ENCODE measurements at places on chromosomes 1 and 21.

- DNase-seq, result no peak
These were observed 6.8 kb downstream of the RGS5 start for GRCh38 chr1:163195728-163196448.

DNA sequence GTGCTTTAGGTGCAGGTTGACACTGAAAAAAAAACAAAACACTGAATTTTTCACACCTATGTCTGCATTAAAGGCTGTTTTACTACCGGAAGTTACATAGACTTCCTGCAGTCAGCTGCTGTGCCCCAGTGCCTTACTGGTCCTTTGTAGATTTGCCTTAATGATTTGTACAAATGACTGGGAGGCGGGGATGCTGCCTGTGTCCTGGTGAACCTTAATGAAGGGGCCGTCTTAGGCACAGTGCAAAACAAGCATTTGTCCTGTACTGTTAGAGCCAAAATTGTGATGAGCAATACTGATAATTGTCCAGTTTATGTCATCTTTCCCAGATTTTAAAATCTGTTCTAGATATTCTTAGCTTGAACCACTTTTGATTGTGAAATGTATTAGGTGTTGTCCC is 90.9 kb upstream of the PGD start:
- DNase-seq, result no peak

- DNase-seq, result no peak
These were observed 9.6 kb downstream of the DAP3 start for GRCh38 chr1:155698382-155699038.

DNA sequence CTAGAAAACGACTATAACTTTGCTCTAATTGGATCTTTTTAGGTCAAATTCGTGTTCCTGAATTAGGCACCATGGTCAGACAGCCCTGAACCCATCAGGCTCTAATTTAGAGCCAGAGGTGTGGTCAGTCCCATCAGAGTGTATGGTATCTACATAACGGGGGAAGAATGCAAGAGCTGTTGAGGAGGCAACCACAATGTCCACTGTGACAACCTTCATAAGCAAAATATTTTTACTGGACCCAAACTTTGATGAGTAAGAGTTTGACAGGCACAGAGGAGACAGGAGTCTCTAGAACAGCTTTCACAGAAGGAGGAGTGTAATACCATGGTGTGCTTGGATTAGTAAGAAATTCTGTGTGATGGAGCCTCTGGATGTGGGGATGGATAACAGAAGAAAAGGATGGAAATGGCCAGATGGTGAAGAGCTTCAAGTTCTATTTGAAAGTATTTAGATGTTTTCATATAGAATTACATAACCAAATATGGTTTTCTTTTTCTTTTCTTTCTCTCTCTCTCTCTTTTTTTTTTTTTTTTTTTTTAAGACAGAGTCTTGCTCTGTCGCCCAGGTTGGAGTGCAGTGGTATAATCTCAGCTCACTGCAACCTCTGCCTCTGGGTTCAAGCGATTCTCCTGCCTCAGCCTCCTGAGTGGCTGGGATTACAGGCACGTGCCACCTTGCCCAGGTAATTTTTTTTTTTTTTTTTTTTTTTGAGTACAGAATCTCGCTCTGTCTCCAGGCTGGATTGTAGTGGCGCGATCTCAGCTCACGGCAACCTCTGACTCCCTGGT is 24.9 kb downstream of the UBE2U start:
- no peak for DNase-seq

DNA sequence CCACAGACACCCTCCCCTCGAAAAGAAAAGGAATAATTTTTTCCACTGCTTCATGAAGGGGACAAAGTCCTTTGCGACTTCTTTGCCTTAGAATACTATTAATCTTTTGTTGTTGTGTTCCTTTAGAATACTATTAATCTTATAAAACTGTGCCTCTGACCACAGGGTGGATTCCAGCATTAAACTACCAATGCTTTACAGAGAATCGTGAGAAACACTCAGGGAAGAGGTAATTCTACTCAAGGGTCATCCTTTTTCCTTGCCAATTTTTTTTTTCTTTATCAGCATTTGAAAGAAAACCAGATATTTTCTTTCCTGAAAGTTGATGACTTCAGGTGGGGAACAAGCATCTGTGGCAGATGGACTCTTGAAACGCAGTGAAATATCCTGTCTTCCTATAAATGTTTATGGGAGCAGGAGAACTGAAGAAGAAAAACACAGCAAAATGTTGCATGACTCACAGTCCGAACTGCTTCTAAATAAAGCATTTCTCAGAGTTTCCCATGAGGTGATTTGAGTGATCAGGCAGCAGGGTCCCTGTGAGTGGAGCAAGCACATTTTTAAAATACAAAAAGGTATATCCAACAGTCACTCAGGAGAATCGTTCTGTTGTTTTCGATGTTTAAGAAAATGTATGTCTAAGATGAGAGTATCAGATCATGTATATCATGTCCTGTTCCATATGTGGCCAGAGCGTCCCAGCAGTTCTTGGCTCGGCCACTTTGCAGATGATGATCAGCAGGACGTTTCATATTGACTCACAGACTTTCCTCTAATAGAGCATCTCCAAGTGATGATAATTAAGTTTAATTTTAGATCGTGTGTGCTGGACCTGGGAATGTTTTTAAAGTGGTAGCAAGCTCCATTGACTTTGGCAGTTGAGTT is 154.2 kb upstream of the RUNX1 start:
- DNase-seq, result no peak

- no peak for DNase-seq
These were observed 9.2 kb downstream of the GPR157 start for GRCh38 chr1:9119745-9120144.

- no peak for DNase-seq
These were observed 110.4 kb downstream of the NFIA start for GRCh38 chr1:61192663-61193330.

DNA sequence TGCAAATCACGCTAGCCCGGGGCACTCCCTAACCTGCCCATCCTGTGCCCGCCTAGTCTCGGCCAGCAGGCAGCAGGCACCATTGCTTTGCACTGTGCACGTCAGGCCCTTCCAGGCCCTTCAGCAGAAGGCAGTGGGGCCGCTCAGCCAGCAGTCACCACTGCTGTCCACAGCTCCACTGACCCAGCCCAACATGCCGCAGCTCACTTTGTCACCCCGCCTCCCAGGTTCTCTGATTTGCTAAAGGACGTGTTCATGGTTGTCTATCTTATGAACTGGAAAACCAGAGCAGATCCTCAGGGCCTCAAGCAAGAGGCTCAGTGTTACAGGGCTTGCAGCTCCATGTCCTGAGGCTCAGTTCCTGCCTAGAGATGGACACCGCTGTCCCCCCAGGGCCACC is 14.2 kb upstream of the SPOCD1 start:
- no peak for DNase-seq

- no peak for DNase-seq
These were observed 45.3 kb upstream of the SLC5A9 start for GRCh38 chr1:48177257-48177656.

DNA sequence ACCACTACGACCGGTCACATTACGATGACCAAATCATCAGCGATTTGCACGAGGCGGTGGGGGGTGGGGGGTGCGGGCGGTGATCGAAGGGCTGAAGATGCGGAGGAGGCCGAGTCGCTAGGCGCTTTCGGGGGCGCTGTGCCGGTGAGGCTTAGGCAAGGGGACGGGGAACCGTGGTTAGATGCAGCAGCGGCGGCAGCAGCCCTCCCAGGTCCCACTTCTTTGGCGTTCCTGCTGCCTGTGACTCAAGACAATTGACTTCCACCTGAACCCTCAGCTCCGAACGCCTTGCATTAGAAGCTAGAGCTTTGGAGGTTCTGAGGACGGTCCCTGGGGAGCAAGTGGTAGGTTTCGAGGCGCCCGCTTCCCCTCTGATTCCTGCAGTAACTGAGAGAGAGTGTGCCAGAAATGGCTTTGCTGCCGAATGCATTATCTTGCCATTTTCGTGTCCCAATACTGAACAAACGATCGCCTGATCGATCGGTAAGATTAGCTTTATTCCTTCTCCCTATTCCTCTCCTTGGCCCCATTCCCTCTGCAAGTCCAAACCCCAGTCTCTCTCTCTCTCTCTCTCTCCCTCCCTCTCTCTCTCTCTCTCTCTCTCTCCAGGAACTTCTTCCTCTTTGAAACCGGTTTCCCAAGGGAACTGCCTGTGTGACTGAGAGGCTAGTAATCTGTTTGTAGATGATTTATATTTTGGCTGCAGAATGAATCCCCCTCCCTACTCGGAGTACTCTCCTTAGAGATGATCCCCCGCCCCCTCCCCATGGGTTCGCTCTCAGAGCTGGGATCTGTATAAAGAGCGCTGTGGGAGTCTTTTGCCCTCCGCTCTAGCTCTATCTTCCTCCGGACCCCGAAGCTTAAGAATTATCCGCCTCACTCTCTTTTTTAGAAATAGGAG is 735 bp upstream of the BRINP3 start:
- no peak for DNase-seq

DNA sequence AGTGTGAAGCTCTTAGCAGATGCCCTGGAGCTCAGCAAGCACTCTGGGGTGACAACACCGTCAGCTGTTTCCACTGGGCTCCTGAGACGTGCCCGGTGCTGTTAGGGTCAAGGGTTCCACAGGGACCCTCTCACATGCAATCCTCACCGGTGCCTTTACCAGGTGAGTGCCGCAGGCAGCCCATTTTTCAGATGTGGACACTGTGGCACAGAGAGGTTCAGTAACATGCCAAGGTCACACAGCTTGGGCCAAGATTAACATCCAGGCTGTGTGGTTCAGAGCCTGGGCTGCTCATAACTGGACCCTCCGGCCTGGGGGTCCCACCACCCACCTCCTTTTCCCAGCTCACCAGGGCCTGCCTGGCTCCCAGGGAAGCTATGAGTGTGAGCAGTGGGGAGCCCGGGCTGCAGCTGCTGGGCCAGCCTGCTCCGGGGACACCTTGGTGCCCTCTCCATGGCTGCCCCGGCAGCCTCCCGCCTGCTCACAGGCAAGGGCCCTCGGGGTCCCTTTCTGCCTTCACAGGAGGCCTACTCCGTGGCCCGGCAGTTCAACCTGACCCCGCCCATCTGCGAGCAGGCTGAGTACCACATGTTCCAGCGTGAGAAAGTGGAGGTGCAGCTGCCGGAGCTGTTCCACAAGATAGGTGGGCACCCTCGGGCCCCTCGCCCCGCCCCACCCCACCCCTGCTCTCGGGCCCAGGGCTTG is 49.3 kb downstream of the KCNAB2 start:
- no peak for DNase-seq

DNA sequence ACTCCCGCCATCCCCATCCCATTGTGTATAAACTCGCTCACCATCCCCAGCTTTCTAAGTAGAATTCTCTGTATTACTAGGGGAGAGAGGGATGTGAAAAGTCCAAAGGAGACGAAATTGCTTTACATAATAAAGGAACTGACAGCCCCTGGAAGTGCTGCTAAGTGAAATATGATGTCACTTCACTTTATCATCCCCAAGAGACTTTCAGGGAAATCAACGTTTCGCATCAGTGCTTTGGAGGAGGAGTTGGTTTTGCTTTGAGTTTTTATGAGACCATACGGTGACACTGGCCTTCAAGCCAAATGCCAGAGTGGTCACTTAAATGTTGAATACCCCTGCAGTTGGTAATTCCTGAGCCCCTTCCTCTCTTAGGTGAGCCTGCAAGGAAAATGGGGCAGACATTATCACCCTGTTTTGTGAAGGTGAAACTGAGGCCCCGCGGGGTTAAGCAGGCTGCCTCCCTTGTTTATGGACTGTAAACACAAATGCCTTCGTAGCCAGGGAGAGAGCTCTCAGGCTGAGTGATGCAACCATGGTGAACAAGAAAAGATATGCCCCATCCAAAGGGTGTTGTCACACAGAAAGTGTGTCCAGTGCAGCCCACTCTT is 58.4 kb upstream of the KAZN start:
- DNase-seq, result no peak

- DNase-seq, result no peak
These were observed 58.2 kb downstream of the CD34 start for GRCh38 chr1:207852576-207853371.

DNA sequence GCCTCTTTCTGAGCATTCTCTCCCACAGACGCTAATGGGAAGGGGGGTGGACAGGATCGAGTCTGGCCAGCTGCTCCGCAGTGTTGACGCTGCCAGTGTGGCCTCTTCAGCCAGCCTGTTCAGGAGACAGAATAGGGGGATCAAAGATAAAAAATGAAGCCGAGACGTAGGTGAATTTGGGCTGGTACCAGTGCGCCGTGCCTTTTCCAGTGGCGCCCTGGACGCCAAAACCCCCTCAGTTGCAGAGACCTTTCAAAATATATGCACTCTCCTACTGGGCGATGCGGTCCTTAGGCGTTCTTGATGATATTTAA is 1.1 kb downstream of the TTC3 start:
- no peak for DNase-seq

GRCh38 chr1:151867321-151867720 is 13.8 kb upstream of the THEM5 start:
- DNase-seq, result no peak

DNA sequence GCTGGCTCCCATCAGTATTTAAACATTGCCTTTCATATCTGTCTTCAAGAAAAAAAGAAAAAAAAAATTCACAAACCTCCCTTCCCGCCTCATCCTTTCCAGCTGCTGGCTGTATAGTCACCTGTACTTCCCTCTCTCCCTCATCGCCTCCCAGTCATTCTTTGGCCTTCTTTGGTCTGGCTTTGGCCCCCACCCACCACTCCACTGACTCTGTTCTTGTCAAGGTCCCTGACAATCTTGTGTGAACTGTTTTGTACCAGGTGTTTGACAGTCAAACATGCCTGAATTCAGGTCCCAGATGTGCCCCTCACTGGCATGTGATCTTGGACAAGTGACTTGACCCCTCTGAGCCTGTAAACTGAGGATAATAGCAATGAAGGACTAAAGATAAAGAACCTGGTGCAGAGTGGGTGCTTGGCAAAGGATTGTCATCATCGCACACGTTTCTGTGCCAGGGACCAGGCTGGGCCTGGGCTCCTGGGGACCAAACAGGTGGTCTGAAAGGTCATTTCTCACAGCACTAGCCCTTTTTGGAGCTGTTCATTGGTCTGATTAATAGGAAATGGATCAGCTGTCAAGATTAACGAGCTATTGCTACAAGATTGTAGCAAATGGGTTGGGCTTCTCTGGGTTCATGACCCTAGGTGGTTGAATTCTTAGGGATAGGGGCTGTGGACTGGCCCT is 21.5 kb downstream of the PTPRF start:
- no peak for DNase-seq

DNA sequence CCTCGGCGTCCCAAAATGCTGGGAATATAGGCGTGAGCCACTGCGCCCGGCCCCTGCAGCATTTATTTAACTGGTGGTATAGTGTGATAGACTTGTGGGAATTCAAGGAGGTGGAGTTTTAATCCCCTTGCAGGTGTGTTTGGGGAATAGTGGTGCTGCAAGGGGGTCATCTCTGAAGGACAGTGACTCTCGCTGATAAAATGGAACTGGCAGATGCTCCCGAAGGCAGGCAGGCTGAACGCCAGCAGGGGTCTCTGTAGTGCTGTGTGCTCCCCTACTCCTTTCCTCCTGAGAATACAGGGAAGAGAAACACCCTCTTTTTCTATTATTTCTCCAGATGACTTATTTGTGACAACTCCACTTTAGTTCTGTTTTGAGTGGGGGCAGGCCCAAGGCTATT is 4.0 kb downstream of the OSCP1 start:
- DNase-seq, result no peak

- DNase-seq, result no peak
These were observed 37.7 kb upstream of the DDAH1 start for GRCh38 chr1:85502625-85503083.

GRCh38 chr1:155196893-155197638 is 10.6 kb downstream of the THBS3 start:
- DNase-seq, result no peak
